ENCODE measurements at places on chromosomes 16 and 17. TPM values are rescaled to one million over a fixed set of nuclear protein-coding genes. Genes with fewer than 3 reads are reported as not detected.

- DNase-seq, result no peak
Observed at GRCh38 chr16:27404163-27404823, 2.3 kb downstream of the IL21R start.

DNA sequence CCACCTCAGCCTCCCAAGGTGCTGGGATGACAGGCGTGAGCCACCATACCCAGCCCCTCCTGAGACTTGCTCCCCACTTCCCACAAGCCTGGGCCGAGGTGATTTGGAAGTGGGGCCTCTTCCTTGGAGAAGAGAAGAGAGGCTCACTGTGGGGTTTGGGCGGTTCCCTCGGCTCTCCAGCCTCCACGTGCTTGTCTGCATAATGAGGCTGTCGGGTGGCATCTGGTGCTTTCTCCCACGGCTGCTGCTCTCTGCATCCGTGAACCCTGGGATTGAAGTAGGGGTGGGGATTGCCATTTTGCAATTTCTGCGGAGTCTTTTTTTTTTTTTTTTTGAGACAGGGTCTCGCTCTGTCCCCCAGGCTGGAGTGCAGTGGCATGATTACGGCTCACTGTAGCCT lies 101.4 kb downstream of the RAP1GAP2 start:
- DNase-seq, result peak; percentile 69

- no peak for DNase-seq
Observed at GRCh38 chr17:73118951-73119391, 26.5 kb upstream of the SLC39A11 start.

DNA sequence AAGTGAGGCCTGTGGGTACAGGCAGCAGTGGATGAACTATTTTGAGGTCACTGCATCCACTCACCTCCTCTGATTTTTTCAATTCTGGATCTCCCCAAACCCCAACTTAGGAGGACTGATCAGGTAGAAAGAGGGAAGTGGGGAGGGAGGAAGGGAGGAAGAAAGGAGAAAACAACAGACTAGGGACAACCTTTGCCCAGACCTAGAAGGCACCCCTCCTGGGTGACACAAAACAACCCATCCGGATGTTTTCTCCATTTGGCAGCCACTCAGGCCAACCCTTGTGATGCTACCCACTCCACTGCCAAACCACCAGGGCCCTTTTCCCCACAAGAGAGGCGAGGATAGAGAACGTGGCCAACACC lies 2.7 kb downstream of the ORMDL3 start:
- DNase-seq, result no peak

DNA sequence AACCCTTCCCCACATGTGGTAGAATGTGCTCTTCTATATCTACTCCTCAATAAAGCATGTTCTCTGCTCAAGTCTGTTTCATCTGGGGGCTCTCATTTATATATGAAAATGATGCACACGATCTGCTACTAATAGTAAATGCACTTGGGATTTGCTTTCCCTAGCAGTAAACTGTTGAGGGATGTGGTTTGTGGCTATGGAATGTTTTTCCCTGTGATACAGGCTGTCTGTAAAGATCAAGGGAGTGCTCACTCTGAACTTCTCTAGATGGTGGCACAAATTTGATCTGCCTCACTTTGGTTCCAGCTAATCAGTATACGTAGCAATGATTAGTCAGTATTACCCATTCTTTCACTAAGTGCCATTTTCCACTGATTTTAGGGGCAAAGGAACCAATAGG lies 18.8 kb downstream of the TAC4 start:
- DNase-seq, result no peak

DNA sequence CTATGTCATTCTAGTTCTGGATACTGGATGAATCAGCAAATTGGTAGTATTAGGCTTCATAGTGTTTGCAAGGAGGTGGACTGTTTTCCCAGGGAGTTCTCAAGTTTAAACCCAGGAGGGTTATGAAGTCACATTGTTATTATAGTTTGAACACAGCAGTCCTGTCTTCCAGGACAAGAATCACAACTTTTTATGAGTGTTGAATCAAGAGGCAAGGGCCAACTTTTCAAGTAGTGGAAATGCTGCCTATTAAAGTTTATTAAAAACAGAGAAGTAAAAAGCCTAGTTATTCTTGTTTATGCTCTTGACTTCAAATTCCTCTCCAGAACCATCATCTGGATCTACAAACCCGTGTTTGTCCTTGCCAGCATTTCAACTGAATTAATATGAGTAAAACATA lies 86.3 kb upstream of the GOT2 start:
- no peak for DNase-seq

- DNase-seq, result no peak
Observed at GRCh38 chr16:81571592-81572385, 127.2 kb downstream of the CMIP start.

GRCh38 chr17:51166198-51166986 lies at the start of gene NME2:
NME2 (plus strand) TSS chr17:51166411; CDS start chr17:51166831, 420 bp downstream.
- DNase-seq, result peak; percentile 92

DNA sequence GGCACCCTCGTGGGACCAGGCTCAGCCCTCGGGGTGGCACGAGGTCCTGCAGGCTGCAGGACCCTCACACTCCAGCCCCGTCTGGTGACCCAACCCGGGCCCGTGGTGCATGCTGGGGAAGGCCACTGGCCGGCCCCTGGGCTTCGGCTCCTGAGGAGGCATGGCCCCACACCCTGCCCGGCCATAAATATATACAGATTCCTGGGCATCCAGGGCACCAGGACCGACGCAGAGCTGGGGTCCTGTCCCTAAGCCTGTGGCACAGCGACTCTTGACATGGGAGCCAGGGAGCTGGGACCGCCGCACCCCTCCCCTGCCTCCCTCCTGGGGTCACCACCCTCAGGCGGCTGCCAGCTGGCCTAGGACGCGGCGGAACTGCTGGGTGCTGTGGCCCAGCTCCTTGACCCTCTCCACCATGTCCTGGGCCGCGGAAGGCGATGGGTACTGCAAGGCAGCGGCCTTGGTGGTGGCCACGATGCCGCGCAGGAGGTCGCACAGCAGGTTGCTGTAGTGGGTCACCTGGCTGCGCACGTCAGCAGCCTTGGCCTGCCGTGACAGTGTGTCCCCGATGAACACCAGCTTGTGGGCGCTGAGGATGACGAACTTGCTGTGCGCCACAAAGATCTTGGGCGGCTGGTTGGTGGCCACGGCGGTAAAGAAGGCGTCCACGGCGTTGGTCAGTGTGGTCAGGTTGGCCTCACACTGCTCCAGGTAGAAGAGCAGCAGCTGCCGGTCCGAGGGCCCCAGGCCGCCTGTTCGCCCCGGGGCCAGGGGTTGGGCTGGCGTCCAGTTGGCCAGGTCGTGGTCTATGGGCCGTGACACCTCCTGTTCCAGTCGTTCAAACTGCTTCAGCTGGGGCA lies 10.6 kb downstream of the CTRB1 start:
- peak; percentile 80 for DNase-seq

- no peak for DNase-seq
Observed at GRCh38 chr17:54466875-54467274, 433.8 kb upstream of the TOM1L1 start.

- peak; percentile 36 for DNase-seq
Observed at GRCh38 chr16:66304151-66304550, 62.3 kb upstream of the CDH5 start.

DNA sequence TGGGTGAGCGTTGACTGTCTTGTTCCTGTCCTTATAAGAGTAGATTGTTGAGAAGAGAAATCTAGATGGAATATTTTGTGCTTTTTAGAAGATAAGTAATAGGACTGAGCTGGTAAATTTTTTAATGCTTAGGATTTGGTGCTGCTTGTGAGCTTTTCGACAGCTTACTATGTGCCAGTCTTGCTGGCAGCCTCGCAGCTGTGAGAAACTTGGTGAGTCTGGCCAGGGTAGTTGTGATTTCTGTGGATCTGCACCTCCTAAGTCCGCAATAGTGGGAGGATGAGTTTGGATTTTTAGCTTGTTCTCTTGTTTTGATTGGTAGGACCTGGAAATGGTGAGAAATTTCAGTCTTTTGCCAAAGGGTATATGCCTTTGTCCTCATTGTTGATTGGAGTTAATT lies 3.6 kb downstream of the SOCS7 start:
- DNase-seq, result no peak

GRCh38 chr16:1378804-1379303 lies 27.1 kb downstream of the GNPTG start:
- peak; percentile 86 for DNase-seq

GRCh38 chr17:10612957-10613744 lies 44.0 kb downstream of the MYH3 start:
- no peak for DNase-seq

The RRAD gene
- total RNA-seq, result 0.64 TPM

The TM4SF5 gene
- 1.2 TPM for total RNA-seq

The VWA3A gene
- not detected for total RNA-seq

The AOC2 gene
- total RNA-seq, result 0.37 TPM

The SLC6A2 gene
- not detected for total RNA-seq

The TRPV3 gene
- total RNA-seq, result 0.53 TPM

The CD300H gene
- total RNA-seq, result not detected

The NTHL1 gene
- total RNA-seq, result 8.0 TPM

Data from pancreas (tissue), 10 donors.